ENCODE measurements at places on chromosomes 1 and 21. TPM values are rescaled to one million over a fixed set of nuclear protein-coding genes. Genes with fewer than 3 reads are reported as not detected.

The LRRC40 gene
- 19.9 TPM for total RNA-seq

The DISP1 gene
- total RNA-seq = 4.2 TPM

The CTSS gene
- total RNA-seq = 5.2 TPM

The WDR64 gene
- total RNA-seq = not detected

The DNALI1 gene
- total RNA-seq = 2.7 TPM

The ATP6V1G3 gene
- total RNA-seq = not detected

All from uterine smooth muscle cell (primary cell).